ENCODE measurements at places on chromosomes 1 and 21. TPM values are rescaled to one million over a fixed set of nuclear protein-coding genes. Genes with fewer than 3 reads are reported as not detected.

Gene ZNF697
- 8.7 TPM for total RNA-seq

Gene FCGR3B
- 50.1 TPM for total RNA-seq

Gene CYP4Z1
- total RNA-seq: 1.4 TPM

Gene PTPN7
- 8.5 TPM for total RNA-seq

GRCh38 chr1:106049595-106049994, 1006.9 kb upstream of the PRMT6 start:
- H3K27ac ChIP-seq: no peak overlapping the region
- DNase-seq: no peak
- H3K4me1 ChIP-seq: no peaks in the 10 kb centered on the region
- H3K4me3 ChIP-seq: no peak overlapping the region

- no peak overlapping the region for H3K27ac ChIP-seq
- no peaks in the 10 kb centered on the region for H3K27me3 ChIP-seq
- no peaks in the 10 kb centered on the region for H3K4me1 ChIP-seq
- no peak for DNase-seq
Observed at GRCh38 chr1:81144240-81144825, 656.4 kb upstream of the ADGRL2 start.

- H3K4me1 ChIP-seq: no peaks in the 10 kb centered on the region
- no peak overlapping the region for H3K27ac ChIP-seq
- H3K4me3 ChIP-seq: no peak overlapping the region
- peaks cover 27% of the 10 kb centered on the region for H3K36me3 ChIP-seq
- no peak for DNase-seq
Observed at GRCh38 chr1:62508187-62508758, 71.4 kb downstream of the USP1 start.

GRCh38 chr1:177833631-177834030, 136.2 kb downstream of the SEC16B start:
- H3K27me3 ChIP-seq: no peaks in the 10 kb centered on the region
- no peak overlapping the region for H3K27ac ChIP-seq
- no peaks in the 10 kb centered on the region for H3K4me1 ChIP-seq
- H3K36me3 ChIP-seq: no peaks in the 10 kb centered on the region
